AG09309 (cell line): ENCODE measurements at places on chromosomes 2 and 18.

GRCh38 chr2:207683879-207684627 lies 27.4 kb upstream of the CCNYL1 start:
- DNase-seq, result peak; percentile 82

DNA sequence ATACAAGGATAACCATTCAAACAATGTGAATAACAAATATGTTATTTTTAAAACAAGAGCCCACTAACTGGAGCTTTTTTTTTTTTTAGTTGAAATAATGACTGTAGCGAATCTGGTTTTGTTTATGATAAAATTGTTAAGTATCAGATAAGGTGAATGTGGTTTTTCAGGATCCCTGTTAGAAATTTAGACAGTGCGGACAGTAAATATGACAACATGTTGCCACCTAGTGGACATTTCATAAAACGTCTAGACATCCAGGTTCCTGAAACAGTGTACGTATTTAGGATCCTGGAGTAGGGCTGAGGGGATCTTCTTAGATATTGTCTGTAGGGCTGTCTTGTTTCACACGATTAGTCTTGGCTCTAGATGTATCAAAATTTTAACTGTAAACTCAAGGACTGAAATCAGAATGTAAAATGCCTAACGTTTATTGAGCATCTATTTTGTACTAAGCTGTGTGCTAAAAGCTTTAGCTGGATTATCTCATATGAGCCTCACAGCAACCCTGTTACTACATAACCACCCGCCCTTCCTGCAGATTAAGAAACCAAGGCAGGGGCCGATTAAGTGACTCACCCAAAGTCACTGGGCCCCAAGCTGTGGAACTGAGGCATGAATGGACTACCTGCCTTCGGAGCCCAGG lies 23.9 kb upstream of the CCDC68 start:
- DNase-seq, result peak; percentile 64

DNA sequence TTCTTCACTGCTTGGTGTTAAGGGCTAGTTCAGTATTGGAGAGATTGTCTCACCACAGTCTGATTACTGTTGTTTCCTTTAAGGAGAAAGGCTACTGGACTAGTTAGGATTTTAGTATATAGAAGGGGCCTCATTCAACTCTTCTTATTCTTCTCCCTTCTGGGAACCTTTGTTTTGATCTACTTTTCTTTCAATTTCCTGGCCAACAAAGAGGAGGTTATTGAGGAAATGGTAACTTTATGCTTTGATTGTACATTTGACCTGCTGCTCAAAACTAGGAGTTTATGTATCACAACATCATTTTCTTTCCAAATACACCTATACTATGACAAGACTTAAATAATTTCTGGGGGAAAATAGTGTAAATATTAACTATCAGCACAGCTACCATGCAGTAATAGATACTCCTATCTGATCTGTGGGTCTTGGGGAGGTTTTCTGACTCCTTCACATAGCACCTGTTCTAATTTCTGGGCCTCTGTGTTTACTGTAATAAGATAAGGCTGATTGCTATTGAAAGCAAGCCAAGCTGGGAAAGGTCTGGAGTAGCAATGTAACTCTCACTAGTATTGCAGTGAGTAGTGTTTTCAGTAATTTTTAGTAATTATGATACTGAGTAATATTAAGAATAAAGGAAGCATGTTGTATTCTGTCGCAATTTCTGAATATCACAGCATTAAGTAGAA lies 395.3 kb downstream of the NUP35 start:
- no peak for DNase-seq

- no peak for DNase-seq
These were observed 3.5 kb downstream of the EFHD1 start for GRCh38 chr2:232636788-232637420.

GRCh38 chr2:164696634-164697033 lies 75.4 kb upstream of the GRB14 start:
- DNase-seq, result no peak

GRCh38 chr2:136217996-136218395 lies 100.0 kb upstream of the CXCR4 start:
- no peak for DNase-seq

DNA sequence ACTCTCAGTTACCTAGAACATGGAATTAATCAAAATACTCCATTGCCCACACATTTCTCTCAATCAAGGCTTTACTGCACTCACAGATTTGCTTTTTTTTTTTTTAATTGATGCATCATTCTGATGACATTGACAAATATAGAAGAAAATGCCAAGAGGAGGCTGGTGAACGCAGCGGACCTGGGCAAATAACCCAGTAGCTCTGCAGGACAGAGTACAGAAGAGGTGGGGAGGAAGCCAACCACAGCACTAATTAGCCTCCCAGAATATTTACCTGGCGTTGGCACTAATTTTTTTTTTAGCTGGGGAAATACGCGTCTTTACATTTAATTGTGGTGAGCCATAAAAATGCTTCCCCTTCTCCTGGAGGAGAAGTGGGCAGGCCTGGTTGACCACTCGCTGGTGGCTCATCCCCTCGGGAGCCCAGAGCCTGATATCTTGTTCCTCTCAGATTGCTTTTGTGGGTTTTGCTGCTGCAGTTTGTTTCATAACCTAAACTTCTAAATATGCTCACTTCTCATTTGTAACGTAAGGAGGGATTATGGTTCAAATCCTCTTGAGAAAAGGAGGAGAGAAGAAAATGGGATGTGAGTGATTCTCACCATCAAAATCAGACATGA lies 165.8 kb upstream of the EPB41L3 start:
- no peak for DNase-seq

DNA sequence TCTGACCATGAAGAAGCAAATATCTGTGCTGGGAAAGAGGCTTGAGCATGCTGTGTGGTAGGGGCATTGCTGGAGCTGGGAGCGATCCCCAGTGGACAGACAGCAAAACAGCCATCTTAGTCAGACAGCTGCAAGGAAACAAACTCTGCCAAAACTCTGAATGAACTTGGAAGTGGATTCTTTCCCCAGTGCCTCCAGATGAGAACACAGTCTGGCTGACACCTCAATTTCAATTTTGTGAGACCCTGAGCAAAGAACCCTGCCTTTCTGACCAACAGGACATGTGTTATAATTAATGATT lies 23.2 kb upstream of the FAP start:
- no peak for DNase-seq

- no peak for DNase-seq
These were observed 68.9 kb upstream of the FZD7 start for GRCh38 chr2:201964631-201965206.

DNA sequence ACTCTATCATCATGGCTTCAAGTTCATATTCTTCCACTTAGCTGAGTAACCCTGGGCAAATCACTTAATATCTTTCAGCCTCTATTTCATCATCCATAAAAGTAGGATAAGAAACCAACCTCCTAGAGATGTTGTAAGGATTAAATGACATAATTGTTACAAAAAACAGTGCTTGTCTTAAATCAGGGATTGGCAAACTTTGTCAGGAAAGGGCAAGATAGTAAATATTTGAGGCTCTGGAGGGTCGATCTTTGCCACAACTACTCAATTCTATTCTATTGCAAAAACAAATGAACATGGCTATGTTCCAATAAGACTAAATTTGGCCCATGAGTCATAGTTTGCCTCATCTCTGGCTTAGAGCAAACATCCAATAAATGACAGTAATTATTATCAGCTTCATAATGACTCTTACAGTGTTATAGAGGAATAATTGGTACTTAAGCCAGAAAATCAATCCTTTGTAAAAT lies 184.7 kb downstream of the SATB2 start:
- DNase-seq, result peak; percentile 96

- DNase-seq, result no peak
These were observed 38.0 kb downstream of the EVA1A start for GRCh38 chr2:75522543-75523312.

- DNase-seq, result no peak
These were observed 96.9 kb upstream of the B3GNT2 start for GRCh38 chr2:62099050-62099449.

DNA sequence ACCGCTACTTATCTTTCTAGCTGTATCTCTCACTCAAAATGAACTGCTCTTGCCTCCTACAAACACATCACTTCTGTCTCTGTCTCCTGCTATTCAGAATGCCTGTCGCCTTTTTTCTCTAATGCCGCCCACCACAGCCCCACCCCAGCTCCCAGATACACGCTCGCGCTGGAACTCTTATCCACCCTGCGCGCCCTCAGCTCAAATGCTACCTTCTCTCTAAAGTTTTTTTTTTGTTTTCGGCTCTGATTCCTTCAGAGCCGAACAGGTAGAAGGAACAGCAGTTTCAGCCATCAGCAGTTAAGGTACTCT lies 3.9 kb upstream of the SOS1 start:
- DNase-seq, result no peak

GRCh38 chr2:49260979-49261538 lies 106.7 kb upstream of the FSHR start:
- DNase-seq, result no peak

DNA sequence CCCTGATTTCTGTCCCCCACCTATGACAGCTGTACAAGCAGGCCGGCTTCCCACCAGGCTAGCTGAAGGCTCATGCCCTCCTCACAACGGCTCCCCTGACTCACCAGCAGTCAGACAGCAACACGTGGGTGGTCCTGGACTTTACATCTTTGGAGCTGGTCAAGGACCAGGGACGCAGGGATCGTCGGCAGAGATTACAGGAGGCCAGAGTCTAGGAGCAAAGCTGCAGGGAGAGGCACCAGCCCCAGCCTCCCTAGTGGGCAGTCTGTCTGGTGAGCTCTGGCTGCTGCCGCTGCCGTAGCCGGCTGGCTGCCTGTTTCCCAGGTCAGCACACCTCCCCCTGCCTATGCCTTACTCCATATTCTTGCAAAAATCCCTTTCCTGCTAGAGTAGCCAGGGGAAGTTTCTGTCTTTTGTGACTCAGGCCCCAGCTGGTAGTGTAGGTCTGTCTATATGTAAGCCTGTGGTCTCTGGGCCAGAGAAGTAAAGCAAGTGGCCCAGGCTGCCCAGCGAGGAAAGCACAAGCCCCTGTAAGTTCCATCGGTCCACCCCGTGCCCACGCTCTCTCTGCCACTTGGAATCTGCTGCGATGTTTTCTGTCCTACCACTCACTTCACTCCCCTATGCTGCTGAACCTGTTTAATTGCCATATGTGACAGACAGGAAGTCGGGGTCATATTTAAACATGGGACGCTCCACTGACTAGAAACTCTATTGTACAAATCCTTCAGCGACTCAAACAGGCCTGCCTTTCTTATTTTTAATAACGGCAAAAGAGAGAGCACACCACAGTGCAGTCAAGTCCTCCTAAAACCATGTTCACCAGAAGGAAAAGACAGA lies 2.4 kb upstream of the ARHGEF4 start:
- DNase-seq, result no peak

DNA sequence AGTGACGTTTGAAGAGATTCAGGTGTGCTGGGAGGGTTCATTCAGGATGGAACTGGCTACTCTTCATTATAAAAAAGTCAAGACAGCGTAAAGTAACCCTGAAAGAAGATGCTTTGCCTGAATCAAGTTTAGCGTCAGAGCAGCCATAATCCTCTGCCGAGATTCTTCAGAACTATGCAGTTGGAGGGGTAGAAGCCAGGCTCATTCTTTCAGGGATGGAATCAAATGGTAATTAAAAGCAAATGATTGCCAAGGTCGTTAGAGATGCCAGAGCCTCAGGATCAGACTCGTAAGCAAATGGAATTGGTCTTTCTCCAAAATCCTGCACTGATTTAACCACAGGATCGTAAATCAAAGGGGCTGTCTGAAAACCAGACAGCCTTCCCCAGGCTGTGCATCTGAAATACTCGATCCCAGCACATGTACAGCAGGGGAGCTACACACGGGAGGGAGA lies 21.9 kb downstream of the APCDD1 start:
- peak; percentile 74 for DNase-seq

DNA sequence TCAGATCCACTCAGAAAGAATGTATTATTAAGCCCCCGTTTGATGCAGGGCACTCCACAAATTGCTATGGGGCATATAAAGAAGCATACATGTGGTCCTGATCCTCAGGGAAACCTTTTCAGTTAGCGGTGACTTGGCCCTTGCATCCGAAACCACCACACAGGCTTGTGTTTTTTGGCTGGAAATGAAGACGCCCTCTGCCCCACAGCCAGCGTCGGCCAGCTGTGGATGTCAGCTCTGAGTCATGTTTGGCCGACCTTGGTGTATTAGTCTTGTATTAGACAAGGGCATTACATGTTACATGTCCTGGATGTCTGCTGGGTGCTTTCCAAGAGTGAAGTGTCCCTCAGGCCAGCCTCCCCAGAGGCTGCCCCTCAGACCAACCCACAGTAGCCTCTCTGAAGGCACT lies 107.6 kb upstream of the MAP3K20 start:
- peak; percentile 44 for DNase-seq

- no peak for DNase-seq
These were observed 2.3 kb upstream of the NAPG start for GRCh38 chr18:10523544-10523943.

GRCh38 chr2:20433249-20433648 lies 13.6 kb upstream of the RHOB start:
- no peak for DNase-seq

- no peak for DNase-seq
These were observed 185.7 kb downstream of the SMAD7 start for GRCh38 chr18:48765053-48765452.
